Progenitor cell of endocrine pancreas (in vitro differentiated cells): ENCODE measurements at places on chromosomes 5 and 9.

GRCh38 chr5:172596638-172597231 is 44.3 kb upstream of the NEURL1B start:
- DNase-seq, result no peak

DNA sequence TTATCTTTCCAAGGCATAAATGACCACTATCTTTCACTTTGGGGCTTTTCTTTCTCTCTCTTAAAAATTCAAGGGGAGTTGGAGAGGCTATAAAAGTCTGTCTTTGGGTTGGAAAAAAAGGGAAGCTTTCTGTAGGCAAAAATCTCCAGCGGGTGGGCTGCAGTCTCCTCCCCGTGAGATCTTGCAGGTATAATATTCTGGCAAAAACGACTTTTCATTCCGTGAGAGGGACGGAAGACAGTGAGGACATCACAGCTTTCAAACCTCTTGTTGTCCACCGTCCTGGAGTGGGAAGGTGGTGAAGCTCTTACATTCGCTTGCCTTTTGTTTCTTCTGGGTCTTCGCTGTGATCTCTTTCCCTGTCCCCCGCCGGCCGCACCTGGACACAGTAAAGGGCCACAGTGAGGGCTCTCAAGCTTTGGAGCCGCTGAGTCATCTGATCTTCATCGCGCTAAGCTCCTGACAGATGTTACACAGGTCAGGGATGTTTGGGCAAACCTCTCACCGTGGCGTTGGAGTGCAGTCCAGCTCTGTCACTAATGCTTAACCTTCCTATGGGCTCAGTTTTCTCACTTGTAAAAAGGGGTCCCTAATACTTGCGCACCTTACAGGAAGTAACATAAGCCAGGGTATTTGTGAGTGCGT is 61.9 kb upstream of the MEGF10 start:
- no peak for DNase-seq

GRCh38 chr5:850511-851006 is at the start of gene ZDHHC11:
Gene ZDHHC11 (minus strand): TSS chr5:850986. CDS start chr5:850602, 384 bp downstream.
- DNase-seq, result no peak

DNA sequence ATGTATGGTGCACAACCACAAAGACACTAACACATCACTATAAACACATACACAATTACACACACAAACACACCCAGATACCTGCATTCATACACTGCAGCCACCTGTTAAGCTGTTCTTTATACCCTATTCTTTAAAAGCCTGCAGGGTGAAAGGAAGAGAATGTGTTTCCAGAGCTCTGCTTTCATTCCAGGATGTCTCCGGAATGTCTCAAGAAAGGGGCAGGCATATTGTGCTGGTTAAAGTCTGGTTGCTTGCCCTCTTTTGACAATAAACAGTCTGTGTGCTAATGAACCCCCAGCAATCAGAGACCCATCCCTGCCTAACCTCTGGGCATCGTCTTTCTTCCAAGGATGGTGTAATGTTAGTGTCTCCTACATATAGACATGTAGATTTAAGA is 181.6 kb downstream of the EPB41L4A start:
- DNase-seq, result no peak

- no peak for DNase-seq
Measured at GRCh38 chr5:25033658-25034057, 388.9 kb upstream of the CDH10 start.

- no peak for DNase-seq
Measured at GRCh38 chr9:78118742-78119473, 87.3 kb upstream of the GNAQ start.

GRCh38 chr5:145362266-145362665 is 472.9 kb downstream of the PRELID2 start:
- no peak for DNase-seq

DNA sequence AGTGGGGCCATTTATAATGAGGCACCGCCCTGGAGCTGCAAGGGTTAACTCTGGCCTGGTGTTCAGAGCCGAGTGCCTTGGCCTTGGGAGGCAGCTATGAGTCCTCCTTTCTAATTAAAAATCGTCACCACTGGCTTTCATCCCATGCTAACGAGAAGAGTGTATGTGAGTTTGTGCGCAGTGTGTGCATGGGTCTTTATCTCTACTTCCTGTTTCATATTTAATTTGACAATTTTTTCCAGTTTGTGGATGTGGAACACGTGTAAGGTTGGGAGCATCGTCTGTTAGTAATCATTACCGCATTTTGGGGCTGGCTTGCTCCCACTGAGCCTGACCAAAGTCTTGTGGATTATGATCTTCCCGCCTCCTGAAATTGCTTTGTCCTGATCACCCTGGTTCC is 76.4 kb downstream of the NDFIP1 start:
- no peak for DNase-seq

DNA sequence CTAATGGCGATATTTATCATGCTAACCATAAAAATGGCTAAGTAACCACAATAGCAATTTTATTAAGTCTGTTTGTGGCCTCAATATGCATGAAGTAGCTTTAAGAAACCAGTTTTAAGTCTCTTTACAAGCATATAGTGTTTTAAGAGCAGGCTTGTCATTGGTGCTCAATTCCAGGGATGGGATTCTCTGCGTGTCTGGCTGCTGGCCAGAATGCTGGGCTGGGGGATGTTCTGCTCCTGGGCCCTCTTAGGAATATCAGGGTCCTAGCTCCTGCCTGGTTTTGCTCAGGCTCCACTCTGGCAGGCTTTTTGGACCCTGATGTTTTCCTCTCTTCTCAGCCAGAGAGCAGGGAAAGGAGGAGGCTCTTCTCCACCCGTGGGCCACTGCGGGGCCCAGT is 127.2 kb downstream of the PDE8B start:
- DNase-seq, result no peak

- DNase-seq, result no peak
Measured at GRCh38 chr9:27090231-27090630, 18.8 kb upstream of the TEK start.

DNA sequence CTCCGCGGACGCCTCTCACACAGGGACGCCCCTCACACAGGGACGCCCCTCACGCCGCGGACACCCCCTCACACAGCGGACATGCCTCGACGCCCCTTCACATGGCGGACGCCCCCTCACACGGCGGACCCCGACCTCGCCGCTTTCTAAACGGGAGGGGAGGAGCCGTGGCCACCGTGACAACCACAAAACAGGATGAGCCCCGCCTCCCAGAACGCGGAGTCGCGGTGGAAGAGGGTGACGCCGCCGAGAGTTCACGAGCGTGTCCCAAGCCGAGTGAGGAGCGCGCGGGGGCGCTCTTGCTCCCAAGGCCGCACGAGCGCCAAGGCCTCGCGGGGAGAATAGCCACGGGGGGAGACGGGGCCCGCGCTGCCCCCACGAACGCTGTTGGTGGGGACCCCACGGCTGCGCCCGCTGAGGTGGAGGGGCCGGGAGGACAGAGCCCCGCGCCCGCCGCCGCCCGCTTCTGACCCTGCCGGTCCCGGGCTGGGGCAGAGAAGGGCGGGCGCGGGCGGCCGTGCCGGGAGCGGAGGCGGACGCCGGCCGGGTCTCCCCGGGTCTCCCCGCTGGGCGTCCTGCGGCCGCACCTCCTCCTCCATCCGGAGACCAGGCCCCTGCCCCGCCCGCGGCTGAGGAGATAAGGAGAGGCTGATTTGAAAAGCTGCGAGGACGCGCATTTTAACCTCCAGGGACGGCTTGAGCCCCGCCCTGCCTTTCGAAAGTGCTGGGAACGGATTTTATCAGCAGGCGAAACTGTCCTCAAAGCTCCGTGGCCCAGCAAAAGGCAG is 3.9 kb upstream of the NKD2 start:
- peak; percentile 46 for DNase-seq

DNA sequence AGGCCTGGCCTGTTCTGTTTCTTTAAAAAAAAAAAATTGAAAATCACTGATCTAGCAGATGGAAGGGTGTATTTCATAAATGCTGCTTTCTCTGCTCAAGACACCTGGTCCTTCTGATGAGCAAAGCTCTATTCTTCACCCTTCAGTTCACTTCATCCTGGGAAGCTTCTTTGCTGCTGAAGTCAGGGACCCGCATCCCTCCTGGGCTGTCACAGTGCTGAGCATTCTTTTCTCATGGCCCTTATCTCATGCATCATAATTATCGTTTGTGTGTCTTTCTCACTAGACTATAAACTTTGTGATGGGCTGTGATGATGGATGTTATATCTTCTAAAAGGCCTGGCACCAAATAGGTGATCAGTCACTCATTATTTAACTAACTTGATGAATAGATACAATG is 461.0 kb downstream of the GADD45G start:
- no peak for DNase-seq

GRCh38 chr9:6106711-6107339 is 91.4 kb upstream of the RANBP6 start:
- DNase-seq, result no peak

DNA sequence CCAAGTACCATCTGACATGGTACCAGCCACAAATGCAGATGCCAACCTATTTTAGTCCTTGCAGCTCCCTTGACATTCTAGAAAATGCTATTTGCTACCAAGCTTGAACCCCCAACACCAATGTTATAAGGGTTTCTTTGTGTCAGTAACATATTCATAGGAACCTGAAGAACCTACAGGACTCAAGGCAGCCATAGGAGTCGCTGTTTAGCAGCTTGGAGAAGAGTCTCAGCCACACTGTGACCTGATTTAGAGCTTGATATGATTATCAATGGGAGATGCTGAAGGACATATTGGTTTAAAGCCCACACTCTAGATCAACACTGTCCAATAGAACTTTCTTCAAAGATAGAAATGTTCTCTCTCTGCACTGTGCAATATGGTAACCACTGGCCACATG is 6.4 kb upstream of the ZFR start:
- no peak for DNase-seq

DNA sequence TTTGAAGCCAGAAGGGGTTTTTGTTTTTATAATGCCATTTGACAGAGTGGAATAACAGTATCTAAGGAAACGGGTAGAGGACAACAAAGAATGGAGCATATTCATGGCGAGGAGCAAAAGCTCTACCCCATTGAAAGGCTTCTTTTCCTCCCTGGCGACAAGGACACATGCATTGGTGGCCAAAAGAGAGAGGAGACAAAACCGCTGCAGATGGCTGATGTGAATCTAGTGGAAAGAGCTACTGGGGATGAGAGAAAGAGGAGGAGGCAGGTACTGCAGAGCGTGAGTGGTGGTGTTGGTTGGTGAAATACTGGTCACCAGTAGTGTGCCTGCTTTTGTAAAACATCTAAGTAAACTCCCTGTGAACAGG is 491 bp downstream of the APC start:
- DNase-seq, result no peak

- no peak for DNase-seq
Measured at GRCh38 chr9:70600506-70600905, 186.0 kb upstream of the KLF9 start.

- DNase-seq, result no peak
Measured at GRCh38 chr5:143354025-143354424, 49.5 kb downstream of the NR3C1 start.

GRCh38 chr9:8234316-8234715 is 434.7 kb upstream of the DMAC1 start:
- DNase-seq, result no peak

- no peak for DNase-seq
Measured at GRCh38 chr9:132997591-132997990, 19.1 kb downstream of the GFI1B start.

GRCh38 chr5:34511915-34512314 is 144.2 kb upstream of the RAI14 start:
- DNase-seq, result no peak

GRCh38 chr9:37060833-37061232 is 26.8 kb upstream of the PAX5 start:
- DNase-seq, result no peak

- no peak for DNase-seq
Measured at GRCh38 chr5:22722491-22722890, 130.7 kb downstream of the CDH12 start.

GRCh38 chr5:143102411-143102810 is 301.1 kb downstream of the NR3C1 start:
- no peak for DNase-seq

DNA sequence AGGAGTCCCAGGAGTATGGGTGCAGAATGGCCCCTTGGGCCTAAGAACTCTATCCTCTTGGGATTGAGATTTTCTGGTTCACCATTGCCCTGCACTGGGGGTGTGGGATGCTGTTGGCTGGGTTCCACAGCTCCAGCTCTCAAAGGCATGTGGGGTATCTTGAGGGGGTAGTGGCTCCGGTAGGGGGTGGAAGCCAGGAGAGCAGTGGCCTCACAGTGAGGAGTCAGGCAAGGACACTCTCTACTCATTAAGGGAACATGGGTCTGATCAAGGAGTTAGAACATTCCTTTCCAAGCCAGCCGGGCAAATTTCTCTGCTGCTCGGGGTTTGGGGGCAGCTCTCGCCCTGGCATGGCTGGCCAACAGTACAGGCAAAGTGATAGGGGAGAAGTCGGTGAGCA is 33.0 kb downstream of the LARP1 start:
- no peak for DNase-seq

GRCh38 chr9:87684627-87685219 is 41.2 kb upstream of the CTSL start:
- DNase-seq, result peak; percentile 44

GRCh38 chr5:10248378-10249260 is 1.1 kb downstream of the ATPSCKMT start:
- no peak for DNase-seq
